Bladder microvascular endothelial cell (primary cell): ENCODE measurements at places on chromosomes 3 and 15. TPM values are rescaled to one million over a fixed set of nuclear protein-coding genes. Genes with fewer than 3 reads are reported as not detected.

The IGSF10 gene
- under 0.01 and 0.06 TPM in 2 replicates for total RNA-seq

The PKM gene
- 820 and 1,418 TPM in 2 replicates for total RNA-seq

The RLBP1 gene
- total RNA-seq: not detected in 2 replicates

The TMEM212 gene
- not detected in 2 replicates for total RNA-seq

The CLCN2 gene
- 1.3 and 2.6 TPM in 2 replicates for total RNA-seq

The ROPN1 gene
- total RNA-seq: not detected in 2 replicates
